Activated CD8-positive, alpha-beta memory T cell treated with anti-CD3 and anti-CD28 coated beads for 1 hour (primary cell): ENCODE measurements at places on chromosomes 11 and 22.

GRCh38 chr22:39960791-39961746, 872 bp downstream of the TMA7B start:
- peak; percentile 38 for DNase-seq

DNA sequence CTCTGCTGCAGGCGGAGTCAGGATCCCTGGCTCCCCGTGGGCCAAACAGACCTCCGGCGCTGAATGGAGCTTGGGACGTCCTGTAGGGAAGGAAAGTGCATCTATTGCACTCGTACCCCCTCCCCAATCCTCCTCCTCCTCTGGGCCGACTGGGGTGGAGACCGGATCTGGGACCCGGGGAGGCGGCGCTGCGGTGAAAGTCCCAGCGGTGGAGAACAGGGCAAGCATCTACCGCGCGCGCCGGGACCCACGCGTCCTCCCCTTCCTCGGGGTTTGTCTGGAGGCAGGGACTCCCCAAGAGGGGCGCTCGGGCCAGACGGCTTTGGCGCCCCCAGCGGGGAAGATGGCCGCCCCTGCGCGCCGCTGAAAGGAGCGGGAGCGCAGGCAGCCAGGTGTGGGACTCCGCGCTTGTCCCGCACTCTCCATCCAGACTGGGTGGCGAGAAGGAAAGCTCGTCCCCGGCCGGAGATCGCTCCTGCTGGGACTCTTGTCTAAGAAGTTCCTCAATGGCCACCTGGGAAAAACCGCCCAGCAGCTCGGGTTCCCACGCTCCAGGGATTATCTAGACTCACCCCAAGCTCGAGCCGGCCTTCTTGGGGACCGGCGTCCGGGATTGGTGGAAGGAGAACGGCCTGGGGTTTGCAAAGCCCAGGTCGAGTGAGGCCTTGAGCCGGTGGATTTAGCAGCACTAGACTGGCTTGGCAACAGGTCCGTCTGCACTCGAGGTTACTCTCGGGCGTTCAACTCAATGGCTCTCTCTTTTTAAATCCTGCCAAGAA, 718 bp downstream of the FADS2 start:
- DNase-seq: no peak

DNA sequence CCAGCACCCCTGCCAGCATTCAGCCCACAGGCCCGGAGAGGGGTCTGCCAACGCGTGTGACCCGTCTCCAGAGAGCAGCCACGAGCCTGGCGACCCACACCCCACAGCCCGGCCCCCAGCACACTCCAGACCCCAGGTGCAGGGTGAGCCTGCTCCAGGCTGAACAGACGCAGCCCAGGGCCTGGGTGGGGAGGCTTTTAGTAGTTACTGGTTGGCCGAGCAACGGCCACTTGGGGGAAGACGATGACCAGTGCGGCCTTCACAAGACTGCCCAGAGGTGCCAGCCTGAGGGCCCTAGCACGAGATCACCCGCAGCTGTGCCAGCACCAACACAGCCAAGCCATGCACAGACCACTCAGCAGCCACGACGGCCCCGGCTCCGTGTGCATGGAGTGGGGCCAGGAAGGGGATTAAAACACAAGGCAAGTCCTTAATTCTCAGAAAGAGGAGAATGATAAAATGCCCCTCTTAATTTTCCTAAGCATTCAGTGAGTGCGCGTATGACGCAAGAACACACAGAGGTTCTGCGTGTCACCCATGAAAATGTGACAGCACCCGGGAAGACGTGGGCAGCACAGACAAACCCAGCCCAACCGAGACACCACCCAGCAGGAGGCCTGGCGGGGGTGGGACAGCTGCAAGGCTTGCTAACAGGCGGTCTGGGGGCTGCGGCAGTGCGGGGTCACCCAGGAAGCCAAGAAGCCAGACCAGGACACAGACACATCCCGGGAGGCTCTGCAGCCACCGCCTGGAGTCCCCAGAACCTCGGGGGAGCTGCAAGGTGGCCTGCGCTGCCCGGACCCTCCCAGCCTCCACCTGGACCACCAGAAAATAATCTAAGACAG, 47.6 kb downstream of the BRD1 start:
- DNase-seq: no peak

DNA sequence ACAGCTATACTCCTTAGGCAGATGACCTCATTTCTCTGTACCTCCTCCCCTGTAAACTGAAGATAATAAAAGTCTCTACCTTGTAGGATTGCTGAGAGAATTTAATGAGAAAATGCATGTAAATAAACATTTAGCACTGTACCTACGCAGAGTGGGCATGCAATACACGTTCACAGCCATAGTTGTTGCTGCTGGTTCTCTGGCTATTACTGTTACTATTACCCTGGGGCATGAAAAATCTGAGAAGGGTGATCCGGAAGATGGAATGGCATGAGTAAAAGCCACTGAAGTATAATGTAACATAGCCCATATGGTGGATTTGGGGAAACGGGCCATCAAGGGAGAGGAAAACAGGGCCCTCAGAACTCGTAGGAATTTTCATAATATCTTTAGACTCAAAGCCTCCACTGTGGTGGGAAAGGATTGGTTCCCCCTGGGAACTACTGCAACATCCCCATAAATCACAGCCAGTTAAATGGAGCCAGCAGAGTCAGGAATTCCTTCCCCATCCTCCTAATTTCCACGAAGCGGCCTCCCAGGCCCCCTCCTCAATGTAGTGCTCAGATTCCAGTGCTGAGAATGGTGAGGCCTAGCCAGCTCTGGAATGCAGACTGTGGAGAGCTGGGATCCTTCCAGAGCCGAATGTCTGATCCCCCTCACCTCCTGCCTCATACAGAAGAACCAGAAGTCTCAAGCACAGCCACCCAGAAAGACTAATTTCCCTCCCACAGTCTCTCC, 205.3 kb downstream of the MN1 start:
- no peak for DNase-seq

DNA sequence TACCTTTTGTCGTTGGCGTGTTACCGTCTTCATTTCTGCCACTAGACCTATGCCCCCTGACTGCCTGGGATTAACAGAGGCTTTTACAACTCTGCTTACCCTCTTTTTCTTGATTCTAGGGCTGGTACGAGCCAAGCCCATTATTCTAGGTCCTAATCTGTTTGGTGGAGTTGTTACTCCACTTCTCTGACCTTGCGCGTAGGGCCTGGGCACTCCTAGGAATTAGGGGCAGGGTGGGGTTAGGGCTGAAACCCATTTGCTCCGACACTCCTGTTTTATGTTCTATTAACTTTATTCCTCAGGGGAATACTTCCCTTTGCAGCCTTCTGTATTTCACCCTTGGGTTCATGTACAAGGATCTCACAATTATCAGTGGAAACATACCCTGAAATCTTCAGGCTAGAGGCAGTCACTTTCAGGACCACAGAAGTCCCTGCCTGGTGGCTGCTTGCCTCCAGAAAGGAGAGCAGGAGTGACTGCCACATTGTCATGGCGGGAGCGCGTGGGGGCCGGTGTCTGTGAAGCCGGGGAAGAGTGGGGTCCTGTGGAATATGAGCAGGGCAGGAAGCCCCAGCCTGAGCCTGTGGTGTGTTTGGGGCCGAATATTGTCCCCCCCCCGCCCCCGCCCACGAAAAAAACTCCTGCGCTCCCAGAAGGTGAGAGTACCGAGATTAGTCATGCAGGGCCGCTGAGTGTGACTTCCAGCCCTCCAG, 731 bp upstream of the SLC37A2 start:
- DNase-seq: no peak

GRCh38 chr11:86395061-86395551, 20.4 kb downstream of the CCDC81 start:
- DNase-seq: no peak

GRCh38 chr22:33909075-33909458, 11.2 kb downstream of the LARGE1 start:
- DNase-seq: no peak

DNA sequence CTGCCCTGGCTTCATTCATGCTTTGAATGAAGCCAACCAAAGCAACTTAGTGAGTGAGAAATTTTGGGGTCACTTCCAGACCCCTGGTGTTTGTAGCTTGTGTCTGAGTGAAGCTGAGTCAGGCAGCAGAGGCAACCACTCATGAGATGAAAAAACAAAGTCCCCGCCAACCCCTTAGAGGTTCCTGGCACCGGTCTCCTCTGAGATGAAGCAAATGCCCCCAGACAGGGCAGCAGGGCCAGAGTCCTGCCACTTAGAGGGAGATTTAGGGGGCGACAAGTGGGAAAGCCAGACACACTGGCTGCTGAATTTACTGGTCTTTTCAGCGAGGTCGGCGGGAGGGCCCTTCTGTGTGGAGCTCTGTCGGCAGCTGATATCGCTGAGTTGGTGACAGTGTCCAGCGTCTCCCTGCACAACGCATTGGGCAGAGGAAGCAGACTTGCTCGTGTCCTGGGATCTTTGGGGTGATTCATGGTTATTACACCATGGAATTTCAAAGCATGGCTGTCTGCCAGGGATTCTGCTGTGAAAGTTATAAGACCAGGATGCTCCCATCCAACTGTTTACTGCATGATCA, 482.6 kb downstream of the MIAT start:
- no peak for DNase-seq

GRCh38 chr11:8080069-8080670, 841 bp upstream of the TUB start:
- DNase-seq: no peak

DNA sequence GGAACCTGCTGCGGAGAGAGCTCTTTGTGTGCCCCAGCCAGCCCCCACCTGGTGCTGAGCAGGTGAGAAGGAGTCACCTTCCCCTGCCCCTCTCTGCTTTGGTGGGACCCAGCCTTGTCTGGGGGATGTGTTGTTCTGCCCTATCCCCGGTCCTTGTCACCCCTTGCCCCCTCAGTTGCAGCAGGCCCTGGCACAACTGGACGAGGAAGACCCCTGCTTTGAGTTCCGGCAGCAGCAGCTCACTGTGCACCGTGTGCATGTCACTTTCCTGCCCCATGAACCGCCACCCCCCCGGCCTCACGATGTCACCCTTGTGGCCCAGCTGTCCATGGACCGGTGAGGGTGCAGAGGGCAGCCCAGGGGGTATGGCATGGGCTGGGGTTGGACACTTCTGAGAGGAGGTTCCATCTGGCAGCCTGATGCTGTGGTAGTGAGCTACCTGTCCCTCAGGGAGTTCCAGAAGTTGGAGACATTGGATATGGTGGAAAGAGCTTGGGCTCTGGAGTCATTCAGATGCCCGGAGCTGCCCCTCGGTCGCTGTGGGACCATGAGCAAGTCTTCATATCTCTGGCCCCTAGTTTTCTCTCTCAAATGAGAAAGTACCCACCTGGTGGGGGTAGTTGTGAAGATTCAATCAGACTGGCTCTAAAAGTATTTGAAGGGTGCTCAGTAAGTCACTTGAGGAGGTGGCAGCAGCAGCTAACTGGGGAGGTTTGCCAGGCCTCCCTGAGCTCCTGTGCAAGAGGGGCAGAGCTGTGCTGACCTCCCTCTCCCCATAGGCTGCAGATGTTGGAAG, 4.3 kb downstream of the LARGE2 start:
- DNase-seq: no peak

GRCh38 chr22:24805790-24806662, at the start of gene SGSM1:
Gene SGSM1, plus strand, starts transcription at chr22:24806211. Its CDS starts 115 bp downstream, at chr22:24806326.
- DNase-seq: peak; percentile 63

GRCh38 chr22:50479721-50480120, 1.6 kb upstream of the ADM2 start:
- DNase-seq: no peak

DNA sequence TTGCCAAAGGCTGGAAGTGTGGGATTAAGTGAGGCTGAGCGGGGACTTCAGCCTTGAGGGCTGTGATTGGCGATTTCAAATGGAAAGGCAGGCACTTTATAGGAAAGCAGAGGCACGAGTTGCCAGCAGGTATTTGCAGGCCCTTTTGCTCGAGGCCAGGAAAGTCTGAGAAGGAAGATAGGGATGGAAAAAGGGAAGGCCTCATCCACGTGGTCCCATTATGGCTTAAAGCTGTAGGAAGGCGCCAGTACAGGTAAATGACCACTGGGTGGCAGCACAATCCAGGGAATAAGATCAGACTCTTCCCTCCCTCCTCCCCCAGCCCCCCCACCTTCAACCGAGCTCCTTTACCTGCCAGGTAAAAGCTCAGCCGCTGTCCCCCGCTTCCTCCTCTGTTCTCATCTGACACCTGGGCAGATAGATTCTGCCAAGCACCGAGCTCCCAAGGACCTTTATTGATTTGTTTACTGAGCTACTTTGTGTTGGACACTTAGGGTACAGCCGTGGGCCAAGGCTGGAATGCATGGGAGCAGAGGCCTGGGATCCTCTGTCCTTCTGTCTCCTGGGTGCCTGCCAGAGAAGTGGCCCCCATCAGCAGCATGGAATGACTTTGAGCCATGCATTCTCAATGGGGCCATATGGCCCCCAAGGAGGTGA, 7.5 kb downstream of the P2RX3 start:
- DNase-seq: peak; percentile 55

GRCh38 chr11:2301631-2302305, at the start of the genes C11orf21 and TSPAN32:
Gene C11orf21, minus strand, starts transcription at chr11:2301918. Its CDS starts 110 bp downstream, at chr11:2301808.
Gene TSPAN32, plus strand, starts transcription at chr11:2302013. Its CDS starts 137 bp downstream, at chr11:2302150.
- DNase-seq: no peak

DNA sequence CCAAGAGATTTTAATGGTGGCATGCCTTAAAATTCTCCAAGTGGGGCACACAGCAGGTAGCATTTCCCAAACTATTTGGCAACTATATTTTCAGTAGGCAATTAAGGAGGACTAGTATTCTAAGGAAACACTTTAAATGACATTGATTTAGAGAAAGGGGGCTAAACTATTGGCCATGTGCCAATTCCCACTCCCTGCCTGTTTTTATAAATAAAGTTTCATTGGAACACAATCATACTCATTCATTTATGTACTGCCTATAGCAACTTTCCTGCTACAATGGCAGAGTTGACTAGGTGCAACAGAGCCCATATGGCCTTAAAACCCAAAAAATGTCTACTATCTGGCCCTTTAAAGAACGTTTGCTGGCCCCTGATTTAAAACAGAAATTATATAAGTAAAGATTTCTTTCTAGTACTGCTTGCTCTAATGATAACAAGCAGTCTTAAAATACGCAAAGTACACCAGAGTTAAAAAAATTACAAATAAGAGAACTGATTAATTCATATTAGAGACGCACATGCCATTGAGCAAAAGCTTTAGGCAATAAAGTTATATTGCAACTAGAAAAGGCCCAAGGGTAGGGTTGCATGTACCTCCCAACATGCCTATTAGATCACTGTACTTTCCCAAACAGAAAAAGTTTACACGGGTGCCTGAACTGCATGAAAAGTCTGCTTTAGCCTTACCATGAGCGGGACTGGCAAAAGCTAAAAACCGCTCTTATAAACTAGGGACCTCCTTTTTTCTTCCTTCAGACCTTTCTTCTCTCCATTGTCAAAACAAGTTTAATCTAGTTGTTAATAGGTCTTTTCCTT, 14.2 kb downstream of the E2F8 start:
- DNase-seq: no peak

DNA sequence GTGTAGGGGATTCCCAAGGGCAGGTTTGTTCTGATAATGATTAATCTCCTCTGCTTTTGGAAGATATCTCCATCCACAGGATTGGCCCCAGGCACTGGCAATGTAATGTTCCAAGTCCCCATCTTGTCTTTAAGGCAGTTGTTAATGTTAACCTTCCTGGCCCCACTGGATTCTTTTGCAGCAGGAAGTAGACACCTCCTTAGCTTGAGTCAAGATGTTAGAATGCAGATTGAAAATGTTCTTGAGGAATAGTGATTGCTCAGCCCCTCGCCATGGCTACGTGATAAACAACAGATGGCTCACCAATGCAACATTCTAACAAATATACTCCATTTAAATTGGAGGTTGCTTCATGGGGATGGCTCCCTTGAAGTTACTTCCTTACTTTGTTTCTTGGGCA, 7.3 kb downstream of the HEPHL1 start:
- no peak for DNase-seq
